ENCODE measurements at places on chromosomes 2 and 18.

GRCh38 chr2:1671916-1672315, 72.4 kb downstream of the PXDN start:
- DNase-seq: no peak

- DNase-seq: no peak
Observed at GRCh38 chr2:78077633-78078032, 555.5 kb upstream of the LRRTM4 start.

- DNase-seq: peak; percentile 36
Observed at GRCh38 chr2:113406114-113406513, 31.4 kb upstream of the ZNG1B start.

DNA sequence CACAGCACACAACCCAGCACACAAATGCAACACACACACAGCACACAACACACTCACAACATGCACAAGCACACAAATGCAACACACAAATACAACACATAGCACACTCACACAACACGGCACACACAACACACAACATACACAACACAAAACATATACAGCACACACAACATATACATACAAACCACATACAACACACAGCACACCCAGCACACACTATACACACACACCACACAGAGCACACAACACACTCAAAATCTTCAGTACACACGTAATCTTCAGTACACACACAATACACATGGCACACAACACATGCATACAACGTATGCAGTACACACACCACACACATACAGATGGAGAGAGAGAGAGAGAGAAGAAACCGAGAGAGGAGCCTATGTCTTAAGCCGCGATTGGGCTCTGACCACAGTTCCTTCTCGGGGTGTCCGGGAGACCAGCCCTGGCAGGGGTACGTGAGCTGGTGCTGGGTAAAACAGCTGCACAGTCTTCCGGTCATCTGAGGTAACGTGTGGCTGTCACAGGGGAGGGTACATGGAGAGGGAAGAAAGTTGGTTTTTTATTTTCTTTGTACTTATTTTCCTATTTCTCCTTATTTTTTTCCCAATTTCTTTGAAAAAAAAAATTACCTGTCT, 25.1 kb downstream of the POU3F3 start:
- DNase-seq: no peak

DNA sequence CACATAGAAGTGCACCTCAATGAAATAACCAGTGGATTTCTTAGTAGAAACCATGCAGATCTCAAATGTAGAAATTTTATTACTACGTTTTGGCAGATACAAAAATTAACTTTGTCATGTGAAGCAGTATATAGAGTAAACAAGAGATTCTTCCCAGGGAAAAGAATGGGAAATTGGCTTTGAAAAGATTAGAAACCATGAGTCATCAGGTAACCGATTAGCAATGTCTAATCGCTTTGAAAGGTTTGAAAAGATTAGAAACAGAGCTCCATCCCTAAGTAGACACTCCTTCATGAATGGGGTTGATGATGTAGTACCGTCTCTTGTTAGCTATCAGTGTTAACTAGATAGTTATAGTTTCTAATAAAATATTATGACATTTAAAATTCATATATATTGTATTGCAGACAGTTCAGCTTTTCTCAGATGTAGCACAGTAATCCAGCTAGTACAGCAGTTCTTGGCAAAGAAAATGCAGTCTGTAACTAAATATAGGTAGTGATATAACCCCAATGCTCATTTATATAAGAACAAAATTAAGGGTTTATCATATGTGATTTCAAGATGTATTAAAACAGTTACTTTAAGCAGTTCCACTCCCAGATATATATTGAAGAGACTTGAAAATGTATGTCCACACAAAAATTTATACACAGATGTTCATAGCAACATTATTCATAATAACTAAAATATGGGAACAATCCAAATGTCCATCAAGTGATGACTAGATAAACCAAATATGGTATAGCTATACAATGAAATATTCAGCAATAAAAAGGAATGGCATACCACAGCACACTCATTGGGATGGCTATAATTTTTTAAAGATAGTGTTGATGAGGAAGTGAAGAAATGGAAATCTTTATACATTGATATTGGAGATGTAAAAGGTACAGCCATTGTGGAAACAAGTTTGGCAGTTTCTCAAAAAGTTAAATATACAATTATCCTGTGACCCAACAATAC, 113.9 kb downstream of the PTPN4 start:
- DNase-seq: no peak

GRCh38 chr18:73842795-73843394, 304.7 kb downstream of the FBXO15 start:
- DNase-seq: peak; percentile 61

GRCh38 chr2:134252092-134252750, 1.7 kb upstream of the MGAT5 start:
- no peak for DNase-seq

- DNase-seq: no peak
Observed at GRCh38 chr2:104919127-104919526, 65.2 kb downstream of the POU3F3 start.

DNA sequence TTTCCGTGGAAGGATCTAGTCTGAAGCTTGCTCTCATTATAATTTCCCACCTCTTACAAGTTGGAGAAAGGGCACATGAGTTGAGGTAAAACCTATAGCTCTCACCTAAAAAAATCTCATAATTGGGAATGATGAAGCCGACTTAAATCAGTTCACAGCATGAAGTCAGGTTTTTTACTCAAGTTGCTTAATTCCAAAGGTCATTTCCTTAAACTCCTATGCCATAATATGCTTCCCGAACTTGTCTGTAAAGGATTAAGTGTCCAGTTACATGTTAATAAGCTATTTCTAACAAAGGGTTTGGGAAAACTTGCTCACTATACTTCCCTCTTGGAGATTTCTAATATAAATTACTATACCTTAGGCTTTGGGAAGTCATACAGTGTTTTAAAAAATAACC, 481.2 kb downstream of the NUP35 start:
- no peak for DNase-seq

GRCh38 chr2:176826984-176827668, 385.5 kb upstream of the HNRNPA3 start:
- no peak for DNase-seq

DNA sequence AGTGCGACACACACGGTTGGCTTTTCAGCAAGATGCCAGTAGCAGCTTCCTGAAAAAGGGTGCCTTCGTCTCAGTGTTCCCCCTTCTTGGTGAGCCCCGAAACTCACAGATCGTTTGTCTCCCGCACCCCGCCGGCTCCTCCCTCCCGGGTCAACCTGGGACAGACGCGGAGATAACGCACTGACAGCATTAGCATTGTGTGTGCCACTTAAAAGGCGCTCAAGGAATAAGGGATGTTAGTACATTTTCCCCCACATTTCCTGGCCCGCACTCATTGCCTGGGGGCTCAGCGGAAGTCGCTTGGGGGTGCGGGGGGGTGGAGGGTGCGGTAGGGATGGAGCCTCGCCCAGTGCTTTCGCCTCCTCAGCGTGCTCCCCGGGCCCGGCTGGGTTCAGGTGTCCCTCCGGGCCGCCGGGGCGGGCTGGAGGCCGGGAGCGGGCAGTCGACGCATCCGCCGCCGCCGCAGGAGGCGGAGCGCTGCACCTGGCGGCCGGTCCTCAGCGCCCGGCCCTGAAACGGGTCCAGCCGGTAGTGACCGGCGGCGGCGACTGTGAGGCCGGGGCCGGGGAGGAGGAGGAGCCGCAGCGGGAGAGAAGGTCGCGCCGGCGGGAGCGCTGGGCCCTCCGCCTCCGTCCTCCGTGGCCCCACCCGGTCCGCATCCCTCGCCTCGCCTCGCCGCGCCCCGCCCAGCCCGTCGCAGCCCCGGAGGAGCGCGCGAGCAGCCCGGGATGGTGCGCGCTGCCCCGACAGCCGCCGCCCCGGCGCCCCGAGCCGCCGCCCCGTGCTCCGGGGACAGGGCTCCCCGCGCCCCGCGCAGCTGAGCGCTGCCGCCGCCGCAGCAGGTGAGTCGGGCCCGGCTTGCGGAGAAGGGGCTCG, at the start of gene MFSD6:
Gene MFSD6 (plus strand): TSS at position 694 of the 876 bp plus-strand sequence. CDS start 27,675 bp downstream, outside the sequence.
- DNase-seq: peak; percentile 85

GRCh38 chr18:998936-999335, 94.3 kb downstream of the ADCYAP1 start:
- no peak for DNase-seq

DNA sequence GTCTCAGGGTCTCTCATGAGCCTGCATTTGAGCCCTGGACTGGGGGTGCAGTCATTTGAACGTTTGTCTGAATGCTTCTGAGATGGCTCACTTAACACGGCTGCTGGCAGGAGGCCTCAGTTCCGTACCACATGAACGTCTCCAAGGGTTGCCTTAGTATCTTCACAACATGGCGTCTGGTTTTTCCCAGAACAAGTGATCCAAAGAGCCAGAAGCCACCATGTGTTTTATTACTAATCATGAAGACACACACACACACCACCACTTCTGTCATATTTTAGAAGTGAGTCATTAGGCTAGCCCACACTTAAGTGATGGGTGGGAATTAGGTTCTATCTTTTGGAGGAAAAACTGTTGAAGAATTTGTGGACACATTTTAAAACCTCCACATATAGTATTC, 15.0 kb upstream of the MYO1B start:
- DNase-seq: no peak

GRCh38 chr2:20972792-20973565, 70.9 kb downstream of the APOB start:
- no peak for DNase-seq

DNA sequence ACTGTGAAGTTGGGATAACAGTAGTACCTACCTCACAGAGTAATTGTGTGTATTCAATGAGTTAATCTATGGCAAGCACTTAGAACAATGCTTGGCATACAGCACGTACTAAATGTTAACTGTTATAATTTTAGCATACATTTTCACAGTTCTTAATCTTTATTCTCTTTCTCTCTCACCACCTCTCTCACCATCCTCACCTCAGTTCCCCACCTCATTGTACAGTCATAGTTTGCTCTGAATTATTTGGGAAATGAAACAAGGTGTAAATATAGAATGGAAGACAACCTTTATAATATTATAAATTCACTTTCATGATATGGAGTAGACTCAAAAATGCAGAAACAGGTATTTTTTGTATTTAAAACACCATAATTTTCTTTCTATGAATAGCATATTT, 40.0 kb upstream of the DNAH7 start:
- no peak for DNase-seq

DNA sequence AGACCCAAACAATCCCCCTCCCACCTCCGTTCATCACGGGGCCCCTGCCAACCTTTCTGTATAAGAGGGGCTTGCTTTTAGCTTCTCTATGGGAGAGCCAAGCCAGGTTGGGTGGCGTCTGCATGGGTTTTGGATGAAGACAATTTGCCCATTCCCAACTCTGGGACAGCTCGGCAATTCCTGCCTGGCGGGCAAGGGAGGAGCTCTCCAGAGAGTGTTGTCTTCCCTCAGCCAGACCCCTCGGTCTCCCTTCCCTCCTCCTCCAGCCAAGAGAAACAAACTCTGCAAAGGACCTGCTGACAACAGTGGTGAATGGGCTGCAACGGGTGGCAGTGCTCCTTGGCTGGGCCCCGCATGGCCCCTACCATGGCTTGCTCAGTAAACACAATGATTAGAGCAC, 267.2 kb upstream of the HDAC4 start:
- DNase-seq: no peak

- no peak for DNase-seq
Observed at GRCh38 chr2:195442458-195443175, 214.4 kb upstream of the SLC39A10 start.

GRCh38 chr2:164913011-164913410, 42.3 kb downstream of the SLC38A11 start:
- DNase-seq: peak; percentile 1

DNA sequence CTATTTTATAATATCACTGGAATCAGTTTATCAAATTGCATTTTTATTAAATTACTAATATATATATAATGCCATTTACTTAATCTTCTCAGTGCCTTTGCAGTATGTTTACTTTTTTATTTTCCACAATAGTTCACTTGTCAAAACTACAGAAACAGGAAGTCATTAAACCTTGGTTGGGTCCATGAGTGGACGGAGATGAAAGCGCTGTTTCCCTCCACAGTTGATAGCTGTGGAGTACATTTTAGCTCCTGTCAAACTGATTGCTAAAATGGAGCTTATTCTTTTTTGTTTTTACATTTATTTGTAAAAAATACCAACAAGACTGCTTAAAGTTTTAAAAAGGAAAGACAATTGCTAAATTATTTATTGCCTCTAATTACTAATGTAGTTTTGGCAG, 19.2 kb downstream of the MFF start:
- no peak for DNase-seq

GRCh38 chr2:216664593-216665034, 30.7 kb downstream of the IGFBP5 start:
- peak; percentile 73 for DNase-seq

- no peak for DNase-seq
Observed at GRCh38 chr18:37539236-37539635, 26.4 kb downstream of the CELF4 start.

- no peak for DNase-seq
Observed at GRCh38 chr2:11687736-11688135, 17.7 kb upstream of the NTSR2 start.

DNA sequence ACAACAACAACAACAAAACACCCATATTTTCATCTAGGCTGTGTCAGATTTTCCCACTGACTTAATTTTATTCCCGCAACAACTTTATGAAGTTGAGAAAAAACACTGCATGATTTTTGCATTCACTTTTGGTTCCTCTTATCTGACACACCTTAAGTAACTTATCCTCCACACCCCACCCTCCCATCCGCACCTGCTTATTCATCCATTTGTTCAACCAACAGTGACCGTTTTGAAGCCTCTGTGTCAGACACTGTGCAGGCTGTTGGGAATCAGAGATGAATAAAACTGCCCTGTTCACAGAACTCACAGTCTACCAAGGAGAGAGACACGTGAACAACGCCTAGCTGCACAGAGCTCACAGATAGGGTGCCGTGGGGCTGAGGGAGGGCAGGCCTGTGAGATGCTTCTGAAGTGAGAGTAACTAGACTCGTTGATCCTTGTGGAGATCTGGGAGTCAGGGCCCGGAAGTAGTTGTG, 7.4 kb downstream of the CNNM4 start:
- peak; percentile 3 for DNase-seq

DNA sequence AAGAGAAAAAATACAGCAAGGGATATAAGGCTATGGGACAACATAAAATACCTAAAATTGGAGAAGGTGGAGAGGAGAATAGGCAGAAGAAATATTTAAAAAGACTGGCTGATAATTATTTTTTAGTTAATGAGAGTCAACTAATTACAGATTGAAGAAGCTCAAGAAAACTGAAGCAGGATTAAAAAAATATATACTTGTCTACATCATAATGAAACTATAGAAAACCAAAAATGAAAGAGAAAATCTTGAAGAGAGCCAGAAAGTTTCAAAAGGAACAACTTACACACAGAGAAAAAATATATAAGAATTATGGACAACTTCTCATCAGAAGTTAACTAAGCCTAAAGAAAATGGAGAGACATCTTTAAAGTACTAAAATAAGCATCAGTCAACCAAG, 62.9 kb upstream of the APCDD1 start:
- no peak for DNase-seq

GRCh38 chr2:11829324-11829946, 83.0 kb downstream of the LPIN1 start:
- DNase-seq: peak; percentile 76
